Bronchial epithelial cell (primary cell): ENCODE measurements at places on chromosomes 2 and 18. TPM values are rescaled to one million over a fixed set of nuclear protein-coding genes. Genes with fewer than 3 reads are reported as not detected.

Gene C2orf78
- not detected in 2 replicates for total RNA-seq

Gene SPC25
- total RNA-seq = 0.13 TPM in 1 of 2 replicates, not detected in the other

Gene SLC9A4
- total RNA-seq = under 0.01 and 0.13 TPM in 2 replicates

Gene FASTKD2
- 41.3 and 46.7 TPM in 2 replicates for total RNA-seq

Gene ARMC9
- 8.4 and 8.8 TPM in 2 replicates for total RNA-seq

Gene PPP1R1C
- total RNA-seq = 2.1 and 2.7 TPM in 2 replicates

Gene TOGARAM2
- total RNA-seq = under 0.01 TPM in 1 of 2 replicates, not detected in the other

Gene LOXL3
- 0.13 and 0.53 TPM in 2 replicates for total RNA-seq

Gene ALK
- not detected in 2 replicates for total RNA-seq

Gene MC4R
- total RNA-seq = under 0.01 TPM in 1 of 2 replicates, not detected in the other

Gene GNLY
- not detected in 2 replicates for total RNA-seq

Gene NT5DC4
- total RNA-seq = not detected in 2 replicates

Gene CNTNAP5
- total RNA-seq = not detected in 2 replicates

Gene CHRNG
- total RNA-seq = not detected in 2 replicates

Gene MSTN
- under 0.01 TPM in 1 of 2 replicates, not detected in the other for total RNA-seq
